ENCODE measurements at places on chromosomes 1 and 21. TPM values are rescaled to one million over a fixed set of nuclear protein-coding genes. Genes with fewer than 3 reads are reported as not detected.

Gene KRTAP21-2
- polyA plus RNA-seq, result not detected

Gene OR2L13
- not detected for polyA plus RNA-seq

- H3K4me1 ChIP-seq, result no peaks in the 10 kb centered on the region
- H3K4me3 ChIP-seq, result no peak overlapping the region
- H3K27me3 ChIP-seq, result no peaks in the 10 kb centered on the region
- no peaks in the 10 kb centered on the region for H3K36me3 ChIP-seq
- no peak overlapping the region for H3K27ac ChIP-seq
- DNase-seq, result no peak
Observed at GRCh38 chr1:245067257-245067656, 87.5 kb upstream of the KIF26B start.

- no peak overlapping the region for H3K4me3 ChIP-seq
- H3K27ac ChIP-seq, result no peak overlapping the region
- H3K4me1 ChIP-seq, result peaks cover 10% of the 10 kb centered on the region
- no peaks in the 10 kb centered on the region for H3K27me3 ChIP-seq
- DNase-seq, result no peak
Observed at GRCh38 chr1:27622828-27623227, 12.2 kb downstream of the FGR start.

Gene FALEC
- 0.13 TPM for polyA plus RNA-seq

Gene VCAM1
- polyA plus RNA-seq, result not detected

DNA sequence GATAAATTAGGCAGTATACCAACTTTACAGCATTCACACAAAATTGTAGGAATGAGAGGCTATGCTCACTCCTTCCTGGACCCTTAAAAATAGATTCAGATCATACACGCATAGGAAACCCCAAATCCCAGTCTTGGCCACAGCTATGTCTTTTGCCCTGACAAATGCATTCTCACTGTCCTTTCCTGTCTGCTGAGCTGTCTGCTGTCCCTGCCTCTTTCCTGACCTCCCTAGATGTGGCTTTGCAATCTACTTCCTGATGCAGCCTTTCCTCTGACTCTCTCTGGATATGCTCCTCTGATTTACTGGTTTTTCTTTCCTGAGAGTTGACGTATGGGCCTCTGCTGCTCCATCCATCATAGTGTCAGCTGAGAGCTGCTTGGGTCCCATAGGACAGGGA is 59.8 kb upstream of the SLC35F3 start:
- H3K36me3 ChIP-seq, result no peaks in the 10 kb centered on the region
- no peaks in the 10 kb centered on the region for H3K4me1 ChIP-seq
- no peaks in the 10 kb centered on the region for H3K27me3 ChIP-seq
- DNase-seq, result no peak

DNA sequence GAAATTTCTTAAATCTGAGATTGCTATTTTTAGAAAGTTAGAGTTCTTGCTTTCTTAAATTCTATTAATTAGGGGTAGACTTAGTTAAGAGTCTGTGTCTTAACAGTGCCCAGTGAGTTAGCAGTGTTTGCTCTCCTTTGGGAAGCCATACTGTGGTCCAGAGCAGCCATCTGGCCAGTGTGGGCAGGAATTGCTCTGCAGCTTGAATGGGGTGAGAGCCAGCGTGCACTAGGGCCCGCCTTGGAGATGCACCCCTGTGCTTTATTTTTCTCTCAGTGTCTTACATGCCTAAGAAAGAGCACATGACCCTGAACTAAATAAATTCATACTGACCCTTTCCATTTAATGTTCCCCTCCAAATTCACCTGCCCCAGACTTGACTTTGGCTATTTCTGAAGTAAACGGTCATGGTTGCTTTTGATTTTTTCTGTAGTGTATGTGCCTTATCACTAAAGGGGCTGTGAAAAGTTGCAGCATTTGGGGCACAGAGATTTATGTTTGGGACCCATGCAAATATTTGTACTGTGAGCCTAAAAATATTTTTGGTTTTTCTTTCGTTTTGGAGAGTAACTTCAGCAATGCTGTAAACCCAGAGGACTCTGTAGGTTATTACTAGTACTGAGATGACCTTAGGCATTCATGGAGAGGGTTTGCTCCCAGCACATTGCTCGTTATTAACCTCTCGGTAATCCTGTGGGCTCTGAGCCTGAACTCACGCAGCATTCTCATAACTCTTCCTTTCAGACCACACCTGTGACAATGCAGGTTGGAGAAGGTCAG is 21.3 kb upstream of the KCNQ4 start:
- no peaks in the 10 kb centered on the region for H3K4me1 ChIP-seq
- H3K36me3 ChIP-seq, result peaks cover 47% of the 10 kb centered on the region
- no peak overlapping the region for H3K4me3 ChIP-seq
- H3K27ac ChIP-seq, result no peak overlapping the region
- no peaks in the 10 kb centered on the region for H3K27me3 ChIP-seq

DNA sequence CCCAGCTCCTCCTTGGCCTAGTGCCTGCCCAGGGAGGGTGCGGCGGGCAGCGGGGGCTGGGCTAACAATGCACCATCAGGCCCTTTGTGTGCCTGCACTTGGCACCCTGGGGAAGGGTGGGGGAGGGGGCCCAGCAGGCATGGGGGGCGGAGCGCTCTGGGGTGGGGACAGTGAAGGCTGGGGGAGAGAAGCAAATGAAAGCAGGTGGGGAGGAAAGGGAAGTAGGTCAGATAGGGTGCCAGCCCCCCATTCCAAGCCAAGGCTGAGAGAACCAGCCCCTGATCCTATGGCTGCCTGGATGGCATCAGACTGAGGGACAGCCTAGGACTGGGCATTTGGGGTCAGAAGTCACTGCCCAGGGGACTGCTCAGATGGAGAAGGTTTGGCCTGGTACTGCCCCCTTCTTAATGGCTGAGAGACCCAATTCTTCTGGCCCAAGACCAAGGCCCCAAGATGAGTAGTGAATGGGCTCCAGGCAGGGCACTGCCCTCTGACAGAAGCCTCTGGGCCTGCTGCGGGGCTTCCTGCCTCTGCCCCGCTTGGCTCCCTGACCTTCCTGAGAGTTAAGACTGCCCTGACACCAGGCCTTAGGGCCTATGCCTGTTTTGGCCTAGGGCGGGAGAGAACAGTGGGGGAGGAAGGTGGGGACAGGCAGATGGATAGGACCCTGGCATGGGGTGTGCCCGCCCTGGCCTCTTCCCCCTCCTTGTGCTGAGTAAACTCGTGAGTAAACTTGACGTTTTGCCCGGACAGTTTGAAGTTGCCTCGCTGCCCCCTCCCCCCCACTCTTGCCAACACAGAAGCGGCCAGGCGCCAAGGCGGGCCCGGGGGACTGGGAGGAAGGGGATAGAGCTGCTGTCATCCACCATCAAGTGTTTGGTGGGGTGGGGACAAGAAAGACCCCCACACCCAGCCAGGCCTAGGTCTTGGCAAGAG is 2.7 kb downstream of the ZBTB7B start:
- H3K27me3 ChIP-seq, result no peaks in the 10 kb centered on the region
- H3K4me3 ChIP-seq, result peak overlapping the region; percentile 81
- peaks cover 18% of the 10 kb centered on the region for H3K36me3 ChIP-seq

DNA sequence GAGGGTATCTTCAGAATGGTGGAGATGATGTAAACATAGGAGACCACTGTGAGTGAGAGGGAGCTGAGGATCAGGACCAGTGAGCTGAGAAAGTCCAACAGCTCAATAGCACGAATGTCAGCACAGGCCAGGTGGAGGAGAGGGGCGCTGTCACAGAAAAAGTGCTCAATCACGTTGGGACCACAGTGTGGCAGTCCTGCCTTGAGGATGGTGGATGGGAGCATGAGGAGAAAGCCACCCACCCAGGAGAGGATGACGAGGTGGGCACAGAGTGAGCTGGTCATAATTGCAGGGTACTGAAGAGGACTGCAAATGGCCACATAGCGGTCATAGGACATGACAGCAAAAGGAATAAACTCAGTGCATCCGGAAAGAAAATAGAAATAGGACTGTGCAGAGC is 8.1 kb downstream of the OR11L1 start:
- no peaks in the 10 kb centered on the region for H3K36me3 ChIP-seq
- no peak for DNase-seq
- H3K4me1 ChIP-seq, result no peaks in the 10 kb centered on the region
- H3K4me3 ChIP-seq, result no peak overlapping the region

Gene ASCL5
- not detected for polyA plus RNA-seq

Gene PLA2G2A
- not detected for polyA plus RNA-seq

DNA sequence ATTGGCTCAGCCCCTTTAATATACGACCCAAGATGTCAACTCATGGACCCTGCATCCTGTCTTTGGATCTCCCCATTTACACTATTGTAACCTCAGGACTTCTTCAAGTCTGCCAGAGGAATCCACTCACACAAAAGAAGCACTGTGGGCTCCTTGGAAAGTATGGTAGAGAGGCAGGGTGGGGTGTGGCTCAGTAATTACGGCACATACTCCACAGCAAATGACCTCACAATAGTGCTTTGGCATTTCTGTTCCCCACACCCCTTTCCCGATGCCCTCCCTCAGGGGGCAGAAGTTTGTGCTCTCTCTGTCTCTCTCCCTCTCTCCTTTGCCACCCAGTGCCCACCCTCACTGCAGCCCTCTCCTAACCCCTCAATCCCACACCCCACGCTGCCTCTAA is 27.8 kb upstream of the IFNAR2 start:
- H3K4me1 ChIP-seq, result peaks cover 20% of the 10 kb centered on the region
- no peak overlapping the region for H3K27ac ChIP-seq
- no peaks in the 10 kb centered on the region for H3K27me3 ChIP-seq
- H3K36me3 ChIP-seq, result no peaks in the 10 kb centered on the region

Gene ITLN2
- polyA plus RNA-seq, result 0.22 TPM

Gene FCRL6
- not detected for polyA plus RNA-seq

Gene SPATA21
- 0.04 TPM for polyA plus RNA-seq

GRCh38 chr1:80540596-80540995 is 1260.1 kb upstream of the ADGRL2 start:
- no peak overlapping the region for H3K27ac ChIP-seq
- no peak overlapping the region for H3K4me3 ChIP-seq
- DNase-seq, result no peak
- no peaks in the 10 kb centered on the region for H3K4me1 ChIP-seq

GRCh38 chr1:177246710-177247580 is 76.2 kb downstream of the BRINP2 start:
- no peak overlapping the region for H3K27ac ChIP-seq
- DNase-seq, result no peak
- H3K36me3 ChIP-seq, result no peaks in the 10 kb centered on the region
- no peaks in the 10 kb centered on the region for H3K27me3 ChIP-seq
- no peak overlapping the region for H3K4me3 ChIP-seq
- H3K4me1 ChIP-seq, result no peaks in the 10 kb centered on the region

DNA sequence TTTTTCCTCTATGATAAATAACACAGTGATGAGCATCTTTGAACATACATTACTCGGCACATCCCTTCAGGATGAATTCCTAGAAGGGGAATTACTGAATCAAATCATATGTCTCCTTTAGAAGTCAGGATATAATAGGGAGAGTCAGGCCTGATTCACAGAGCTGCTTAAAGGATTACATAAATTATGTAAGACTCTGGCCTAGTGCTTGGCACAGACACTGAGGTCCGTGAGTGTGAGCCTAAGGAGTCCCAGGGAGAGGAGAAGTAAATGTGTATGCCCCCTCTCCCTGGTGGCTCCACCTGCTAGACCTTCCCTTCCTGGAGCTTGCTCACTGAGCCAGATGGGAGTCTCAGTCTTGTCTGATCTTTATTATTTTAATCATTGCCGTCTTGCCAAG is 8.6 kb upstream of the FOXE3 start:
- H3K27me3 ChIP-seq, result no peaks in the 10 kb centered on the region
- no peak overlapping the region for H3K4me3 ChIP-seq
- peak; percentile 9 for DNase-seq
- peaks cover 10% of the 10 kb centered on the region for H3K4me1 ChIP-seq
- no peak overlapping the region for H3K27ac ChIP-seq

Gene ENAH
- 61.0 TPM for polyA plus RNA-seq

DNA sequence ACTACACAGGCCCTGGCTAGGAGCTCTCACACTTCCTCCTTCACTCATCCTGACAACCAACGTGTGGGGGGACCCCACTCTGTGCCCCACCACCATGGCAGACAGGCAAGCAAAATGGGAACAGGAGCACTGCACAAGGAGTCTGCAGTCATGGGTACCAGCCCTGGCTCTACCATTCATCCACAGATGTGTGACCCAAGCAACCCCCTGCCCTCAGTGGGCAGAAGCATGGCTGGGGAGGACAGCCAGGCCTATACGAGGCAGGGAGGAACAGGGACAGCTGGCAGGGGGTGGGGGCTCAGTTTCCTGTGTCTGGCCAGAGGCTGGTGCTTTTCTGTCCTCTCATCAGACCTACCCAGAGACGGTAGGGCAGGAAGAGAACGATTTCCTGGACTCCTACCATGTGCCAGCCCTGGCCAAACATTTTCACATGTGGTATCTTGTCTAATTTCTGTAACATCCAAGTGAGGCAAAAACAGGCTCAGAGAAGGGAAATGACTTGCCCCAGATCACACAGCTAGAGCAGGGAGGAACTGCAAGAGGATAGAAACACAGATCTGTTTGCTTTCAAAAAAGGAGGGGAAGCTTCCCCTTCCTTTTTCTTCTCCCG is 178.0 kb downstream of the HIVEP3 start:
- H3K4me3 ChIP-seq, result no peak overlapping the region
- no peaks in the 10 kb centered on the region for H3K36me3 ChIP-seq
- H3K27me3 ChIP-seq, result peaks cover under 1% of the 10 kb centered on the region
- H3K27ac ChIP-seq, result no peak overlapping the region

DNA sequence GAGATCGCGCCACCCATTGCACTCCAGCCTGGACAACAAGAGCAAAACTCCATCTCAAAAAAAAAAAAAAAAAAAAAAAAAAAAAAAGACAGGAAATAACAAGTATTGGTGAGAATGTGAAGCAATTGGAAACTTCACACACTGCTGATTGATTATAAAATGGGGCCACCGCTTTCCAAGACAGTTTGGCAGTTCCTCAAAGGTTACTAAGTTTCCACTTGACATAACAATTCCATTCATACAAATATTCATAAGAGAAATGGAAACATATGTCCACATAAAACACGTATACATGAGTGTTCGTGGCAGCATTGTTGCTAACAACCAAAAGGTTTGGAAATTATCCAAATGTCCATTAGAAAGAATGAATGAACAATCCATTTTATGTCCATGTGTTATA is 26.3 kb downstream of the USP24 start:
- H3K36me3 ChIP-seq, result no peaks in the 10 kb centered on the region
- H3K27me3 ChIP-seq, result no peaks in the 10 kb centered on the region
- no peak for DNase-seq
- H3K27ac ChIP-seq, result no peak overlapping the region
- no peaks in the 10 kb centered on the region for H3K4me1 ChIP-seq

Gene LRP8
- polyA plus RNA-seq, result 33.7 TPM

GRCh38 chr21:18771845-18772380 is 368.3 kb upstream of the TMPRSS15 start:
- no peak for DNase-seq
- H3K27me3 ChIP-seq, result no peaks in the 10 kb centered on the region
- H3K4me1 ChIP-seq, result peaks cover 10% of the 10 kb centered on the region
- H3K36me3 ChIP-seq, result no peaks in the 10 kb centered on the region
- H3K4me3 ChIP-seq, result no peak overlapping the region
- H3K27ac ChIP-seq, result no peak overlapping the region

DNA sequence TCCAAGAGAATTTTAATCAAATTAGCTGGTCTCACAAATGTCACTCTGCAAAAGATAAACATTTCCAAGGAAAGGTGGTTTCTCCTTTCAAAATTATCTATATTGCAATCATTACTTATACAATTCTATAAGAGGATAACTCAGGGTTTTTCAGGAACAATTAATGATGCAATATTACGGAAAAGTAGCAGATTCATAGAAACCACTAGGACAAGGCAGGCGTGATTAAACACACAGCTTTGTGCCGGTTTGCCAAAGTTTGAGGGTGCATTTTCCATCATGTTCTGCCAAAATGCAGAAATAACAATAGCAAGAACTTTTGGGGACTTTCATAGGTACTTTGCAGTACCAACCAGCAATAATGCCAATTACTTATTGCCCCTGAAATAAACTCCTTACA is 605 bp downstream of the TNFRSF9 start:
- no peak for DNase-seq
- H3K36me3 ChIP-seq, result no peaks in the 10 kb centered on the region
- H3K4me3 ChIP-seq, result no peak overlapping the region
- no peak overlapping the region for H3K27ac ChIP-seq
